ENCODE measurements at places on chromosomes 3 and 15.

GRCh38 chr3:156820692-156821080, 5.5 kb upstream of the LEKR1 start:
- no peak for DNase-seq

DNA sequence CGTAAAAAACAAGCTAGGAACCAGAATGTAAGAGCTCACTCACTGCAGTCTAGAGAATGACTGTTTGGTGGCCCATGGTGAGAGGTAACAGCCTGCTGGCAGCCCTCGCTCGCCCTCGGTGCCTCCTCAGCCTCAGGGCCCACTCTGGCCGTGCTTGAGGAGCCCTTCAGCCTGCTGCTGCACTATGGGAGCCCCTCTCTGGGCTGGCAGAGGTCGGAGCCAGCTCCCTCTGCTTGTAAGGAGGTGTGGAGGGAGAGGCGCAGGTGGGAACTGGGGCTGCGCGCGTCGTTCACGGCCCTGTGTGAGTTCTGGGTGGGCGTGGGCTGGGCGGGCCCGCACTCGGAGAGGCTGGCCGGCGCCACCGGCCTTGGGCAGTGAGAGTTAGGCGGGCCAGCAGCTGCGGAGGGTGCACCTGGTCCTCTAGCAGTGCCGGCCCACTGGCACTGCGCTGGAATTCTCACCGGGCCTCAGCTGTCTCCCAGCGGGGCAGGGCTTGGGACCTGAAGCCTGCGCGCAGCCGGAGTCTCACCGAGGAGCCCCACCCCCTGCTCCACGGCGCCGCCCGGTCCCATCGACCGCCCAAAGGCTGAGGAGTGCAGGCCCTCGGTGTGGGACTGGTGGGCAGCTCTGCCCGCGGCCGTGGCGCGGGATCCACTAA, 420.6 kb downstream of the RBMS3 start:
- DNase-seq, result no peak

DNA sequence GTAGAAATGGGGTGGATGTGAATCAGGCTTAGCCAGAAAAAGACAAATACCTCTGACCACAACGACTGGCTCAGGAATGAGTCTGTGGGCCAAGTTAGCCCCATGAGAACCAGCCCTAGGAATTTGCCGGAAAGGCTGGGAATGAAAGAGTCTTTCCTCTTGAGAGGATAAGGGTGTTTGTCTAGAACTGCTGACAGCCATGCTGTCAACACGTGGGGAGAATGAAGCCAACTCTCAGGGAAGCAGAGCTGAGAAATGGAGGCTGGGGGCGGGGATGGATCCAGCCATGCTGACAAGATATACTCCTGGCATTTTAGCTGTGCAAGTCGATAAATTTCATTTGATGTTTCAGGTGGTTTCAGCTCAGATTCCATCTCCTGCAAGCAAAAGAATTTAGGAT, 10.6 kb upstream of the SLC6A1 start:
- DNase-seq, result no peak

DNA sequence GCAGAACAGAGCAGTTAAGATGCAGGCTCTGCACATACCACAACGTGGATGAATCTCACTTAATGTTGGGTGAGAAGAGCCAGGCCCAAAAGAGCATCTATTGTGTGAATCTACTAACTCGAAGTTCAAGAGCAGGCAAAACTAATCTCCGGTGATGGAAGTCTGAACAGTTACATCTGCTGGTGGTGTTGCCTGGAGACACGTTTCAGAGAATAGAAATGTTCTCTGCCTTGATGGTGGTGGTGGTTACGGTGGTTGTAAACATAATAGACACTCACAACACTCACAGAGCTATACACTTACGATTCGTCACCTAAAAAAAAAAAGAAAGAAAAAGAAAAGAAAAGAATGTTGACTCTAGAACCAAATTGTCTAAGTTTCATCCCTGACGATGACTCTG, 86.8 kb downstream of the LIPC start:
- DNase-seq, result no peak

GRCh38 chr15:48876057-48876456, 1.9 kb upstream of the EID1 start:
- no peak for DNase-seq

DNA sequence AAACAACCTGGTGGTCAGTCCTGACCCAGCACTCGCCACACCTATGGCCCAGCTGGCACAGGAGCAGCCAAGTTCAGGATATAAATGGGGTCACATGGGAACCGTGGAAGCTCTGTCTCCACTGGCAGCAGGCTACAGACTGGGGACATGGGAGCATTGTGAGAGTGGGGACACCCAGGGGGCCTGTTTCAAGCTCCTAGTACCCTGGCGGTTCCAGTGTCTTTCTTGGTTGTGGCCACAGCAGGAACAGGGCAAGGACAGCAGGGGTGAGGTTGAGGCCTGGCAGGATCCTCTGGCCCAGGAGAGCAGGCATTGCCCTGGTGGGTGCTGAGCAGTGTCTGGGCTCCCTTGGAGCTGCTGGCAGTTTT, 1.9 kb downstream of the CSK start:
- no peak for DNase-seq
